ENCODE measurements at places on chromosomes 1 and 21.

- no peak for DNase-seq
Observed at GRCh38 chr1:182113879-182114626, 52.5 kb upstream of the ZNF648 start.

- no peak for DNase-seq
Observed at GRCh38 chr1:225654688-225655508, 2.0 kb upstream of the ENAH start.

- DNase-seq = no peak
Observed at GRCh38 chr1:224545571-224545970, 70.5 kb upstream of the CNIH3 start.

- DNase-seq = no peak
Observed at GRCh38 chr1:64095832-64096231, 107.6 kb upstream of the UBE2U start.

- peak; percentile 44 for DNase-seq
Observed at GRCh38 chr1:12438349-12438924, 179.6 kb downstream of the DHRS3 start.

- no peak for DNase-seq
Observed at GRCh38 chr21:34536311-34536710, 24.3 kb upstream of the KCNE1 start.

DNA sequence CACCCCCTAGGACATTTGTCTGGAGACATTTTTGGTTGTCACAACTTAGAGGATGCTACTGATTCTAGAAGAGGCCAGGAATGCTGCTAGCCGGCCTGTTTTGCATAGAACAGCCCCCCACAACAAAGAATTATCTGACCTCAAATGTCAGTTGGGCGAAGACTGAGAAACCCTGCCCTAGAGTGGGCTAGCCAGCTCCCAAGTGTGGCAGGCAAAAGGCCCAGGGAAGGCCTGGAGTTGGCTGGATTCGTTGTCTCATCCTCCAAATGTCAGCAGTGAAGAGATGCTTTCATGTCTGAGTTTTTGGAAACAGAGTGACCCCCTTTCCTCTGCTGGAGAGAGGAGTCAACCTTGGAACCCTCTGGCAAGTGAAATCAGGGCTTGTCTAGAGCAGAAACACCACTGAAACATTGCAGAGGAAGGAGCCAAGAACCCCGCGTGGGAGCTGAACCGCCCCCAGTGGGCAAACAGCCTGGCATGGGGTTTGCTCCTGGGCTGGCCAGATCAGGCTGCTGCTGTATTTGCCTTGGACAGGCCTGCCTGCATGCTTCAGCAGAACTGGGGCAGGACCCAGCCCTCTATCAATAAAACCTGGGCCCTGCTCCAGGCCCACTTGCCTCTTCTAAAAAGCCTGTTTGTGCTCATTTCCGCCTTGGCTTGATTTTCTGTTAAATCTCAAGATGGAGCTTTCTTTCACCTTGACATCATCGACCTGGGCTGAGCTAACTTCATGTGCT, 32.9 kb downstream of the RASSF5 start:
- no peak for DNase-seq

DNA sequence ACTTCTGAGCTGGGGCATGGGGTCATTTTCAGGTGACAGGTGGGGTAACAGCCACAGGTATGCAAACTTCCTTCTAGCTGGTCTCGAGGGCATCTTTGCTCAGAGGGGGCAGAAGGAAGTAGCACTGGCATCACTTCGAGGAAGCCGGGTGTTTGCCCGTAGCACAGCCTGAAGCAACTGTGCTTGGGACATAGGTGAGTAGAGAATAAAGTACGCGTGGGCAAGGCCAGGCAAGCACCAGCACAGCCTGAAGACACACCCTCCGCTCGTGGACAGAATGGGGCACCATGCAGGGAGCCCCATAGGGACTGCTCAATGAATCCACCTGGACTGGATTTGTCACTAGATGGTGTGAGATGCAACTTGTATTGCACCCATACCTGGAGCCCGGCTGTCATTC, 167.1 kb downstream of the KCNJ6 start:
- DNase-seq = no peak

- DNase-seq = no peak
Observed at GRCh38 chr1:175219774-175220173, 27.2 kb upstream of the KIAA0040 start.

DNA sequence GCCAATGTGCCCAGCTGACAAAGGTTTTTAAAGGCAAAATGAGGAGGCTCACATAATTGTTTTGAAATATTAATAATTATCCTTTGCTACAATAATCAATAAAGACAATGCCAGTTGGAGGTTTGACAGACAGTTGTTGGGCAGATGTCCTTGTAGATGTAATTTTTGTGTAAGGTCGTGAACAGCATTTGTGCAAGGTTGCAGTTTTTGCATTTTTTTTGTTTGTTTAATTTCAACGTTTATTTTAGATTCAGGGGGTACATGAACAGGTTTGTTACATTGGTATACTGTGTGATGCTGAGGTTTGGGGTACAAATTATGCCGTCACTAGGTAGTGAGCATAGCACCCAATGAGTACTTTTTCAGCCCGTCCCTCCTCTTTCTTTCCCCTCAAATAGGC, 9.3 kb downstream of the MPZ start:
- no peak for DNase-seq

DNA sequence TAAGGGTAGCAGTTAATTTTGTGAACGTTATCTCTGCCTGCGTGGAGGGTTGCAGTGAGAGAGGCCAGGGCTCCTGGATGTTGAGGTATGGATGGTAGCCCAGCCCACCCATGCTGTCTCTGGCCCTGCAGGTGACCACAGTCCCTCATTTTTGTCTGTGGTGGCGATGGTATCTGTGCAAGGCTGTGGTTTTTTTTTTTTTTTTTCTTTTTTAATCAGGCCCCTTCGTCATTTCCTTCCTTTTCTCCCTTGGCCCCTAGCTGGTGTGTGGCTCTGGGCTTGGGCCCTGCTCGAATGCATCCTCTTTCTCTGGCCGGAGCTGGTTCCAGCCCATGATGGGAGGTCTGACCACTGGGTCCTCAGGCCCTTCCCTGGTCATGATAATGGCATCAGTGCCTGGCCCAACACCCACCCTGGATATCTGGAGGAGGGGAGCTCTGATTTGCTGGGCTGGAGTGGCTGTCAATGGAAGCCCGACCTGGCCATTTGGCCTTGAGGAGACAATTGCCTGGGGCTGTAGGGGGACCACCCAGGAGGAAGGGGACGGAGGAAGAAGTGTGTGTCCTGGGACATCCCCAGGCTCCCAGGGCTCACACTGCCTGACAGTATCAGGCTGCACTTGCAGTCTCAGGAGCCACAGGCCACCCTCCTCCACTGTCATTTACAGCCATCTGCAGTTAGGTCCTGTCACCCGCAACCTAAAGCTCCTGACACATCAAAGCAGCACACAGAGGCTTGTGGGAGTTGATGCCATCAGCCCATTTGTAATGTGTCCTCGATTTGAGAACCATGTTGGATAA, 8.1 kb upstream of the RNF187 start:
- no peak for DNase-seq

DNA sequence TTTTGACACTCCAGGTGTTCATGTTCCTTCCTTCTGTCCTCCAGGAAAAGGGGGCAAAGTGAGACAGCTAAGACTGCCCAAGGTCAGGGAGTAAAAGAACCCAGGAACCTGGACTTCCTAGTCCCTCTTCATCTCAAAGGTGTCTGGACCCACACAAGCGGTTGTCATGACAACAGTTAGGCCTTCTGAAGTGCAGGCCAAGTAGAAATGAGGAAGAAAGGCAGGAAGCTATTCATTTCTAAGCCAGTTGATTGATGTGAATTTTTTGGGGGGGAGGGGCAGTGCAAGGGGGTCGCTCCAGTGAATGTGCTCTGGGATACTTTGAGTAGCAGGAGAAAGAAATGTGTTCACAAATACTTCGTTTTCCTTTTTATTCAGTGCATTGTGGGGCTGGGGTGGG, 114.3 kb downstream of the NAV1 start:
- DNase-seq = no peak

DNA sequence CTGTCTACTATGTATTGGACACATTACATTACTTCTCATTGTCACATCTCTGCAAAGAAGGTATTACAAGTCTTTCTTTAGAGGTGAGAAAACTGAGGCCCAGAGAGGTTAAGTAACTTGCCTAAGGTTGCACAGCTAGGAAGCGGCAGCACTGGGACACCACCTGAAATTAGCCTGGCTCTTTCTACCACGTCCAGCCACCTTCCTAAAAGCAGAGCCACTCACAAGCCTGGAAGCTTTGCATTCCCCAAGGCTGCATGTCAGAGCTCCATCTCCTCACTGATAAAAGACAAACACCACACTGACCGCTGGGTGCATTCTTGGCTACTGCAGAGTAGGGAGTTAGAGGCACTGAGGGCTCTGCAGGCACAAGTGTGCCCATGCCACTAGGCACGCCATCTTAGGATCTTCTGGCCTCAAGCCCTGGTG, 2.4 kb downstream of the CD247 start:
- DNase-seq = no peak

DNA sequence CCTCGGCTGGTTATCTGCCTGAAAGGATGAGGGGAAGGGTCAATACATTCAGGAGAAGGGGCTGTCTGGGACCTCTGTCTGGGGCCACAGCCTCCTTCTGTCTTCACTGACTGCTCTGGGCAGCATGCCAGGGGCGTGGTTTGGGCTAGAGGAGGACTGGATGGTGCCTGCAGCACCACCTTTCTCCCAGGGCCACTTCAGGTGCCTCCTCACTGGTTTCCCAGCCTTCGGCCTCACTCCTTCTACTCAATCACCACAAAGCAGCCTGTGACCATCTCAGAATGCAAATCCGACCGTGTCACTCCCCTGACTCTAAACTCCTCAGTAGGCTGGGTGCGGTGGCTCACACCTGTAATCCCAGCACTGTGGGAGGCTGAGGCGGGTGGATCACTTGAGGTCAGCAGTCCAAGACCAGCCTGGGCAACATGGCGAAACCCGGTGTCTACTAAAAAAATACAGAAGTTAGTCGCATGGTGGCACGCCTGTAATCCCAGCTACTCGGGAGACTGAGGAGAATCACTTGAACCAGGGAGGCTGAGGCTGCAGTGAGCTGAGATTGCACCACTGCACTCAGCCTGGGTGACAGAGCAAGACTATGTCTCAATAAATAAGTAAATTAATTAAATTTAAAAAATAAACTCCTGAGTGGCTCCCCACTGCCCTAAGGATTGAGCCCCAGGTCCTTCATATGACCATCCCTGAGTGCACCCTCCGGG, 50.1 kb upstream of the ECE1 start:
- DNase-seq = no peak

DNA sequence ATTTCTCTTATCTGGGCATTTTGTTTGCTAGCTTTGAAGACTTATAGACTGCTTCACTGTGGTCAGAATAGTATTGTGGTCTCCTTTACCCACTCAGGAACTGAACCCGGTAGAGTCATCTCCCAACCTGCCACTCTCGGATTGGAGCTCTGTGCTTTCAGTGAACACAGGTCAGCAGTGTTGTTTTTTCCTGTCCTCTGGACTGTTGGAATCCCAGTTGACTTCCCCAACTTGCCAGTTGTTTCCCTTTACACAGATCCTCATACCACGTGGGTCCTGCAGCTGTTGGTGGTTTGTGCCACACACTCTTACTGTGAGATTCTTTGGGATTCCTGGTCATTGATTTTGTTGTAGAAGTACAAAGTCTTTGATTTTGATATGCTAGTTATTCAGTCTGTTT, 214.1 kb downstream of the DYRK1A start:
- DNase-seq = no peak

GRCh38 chr21:25964015-25964414, 206.6 kb downstream of the APP start:
- no peak for DNase-seq

DNA sequence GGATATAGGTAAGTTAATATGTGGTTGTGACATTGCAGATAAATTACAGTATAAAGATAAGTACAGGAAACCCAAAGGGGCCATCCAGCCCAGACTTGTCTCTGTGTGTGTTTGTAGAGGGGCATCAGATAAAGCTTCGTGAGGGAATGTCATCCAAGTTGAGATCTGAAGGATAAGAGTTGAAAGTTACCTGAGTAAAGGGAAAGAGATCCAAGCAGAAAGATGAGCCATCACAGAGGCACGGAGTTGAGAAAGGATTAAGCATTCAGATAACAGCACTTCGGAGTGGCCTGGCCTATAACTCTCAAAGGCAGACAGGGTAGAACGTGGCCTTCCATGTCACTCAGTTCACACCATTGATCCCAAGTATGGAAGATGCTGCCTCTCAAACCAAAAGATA, 749.1 kb downstream of the ADGRL2 start:
- no peak for DNase-seq

GRCh38 chr1:94265011-94265422, 27.6 kb upstream of the ARHGAP29 start:
- DNase-seq = no peak

DNA sequence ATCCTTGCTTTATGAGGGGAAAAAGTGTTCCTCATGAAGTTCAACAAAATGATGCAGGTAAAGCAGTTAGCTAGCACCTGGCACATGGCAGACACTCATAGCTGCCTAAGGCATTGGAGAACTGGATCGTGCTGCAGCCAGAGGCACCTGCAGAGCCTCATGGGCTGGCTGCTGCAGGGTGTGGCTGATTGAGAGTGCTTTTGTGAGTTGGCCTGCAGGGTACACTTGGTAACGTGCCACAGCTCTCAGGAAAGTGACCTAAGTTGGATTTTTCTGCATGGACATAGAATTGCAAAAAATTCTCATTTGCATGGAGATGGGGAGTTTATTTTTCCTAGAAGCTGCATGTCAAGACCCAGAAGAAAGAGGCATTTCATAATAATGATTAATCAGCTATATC, 31.6 kb upstream of the IL20 start:
- DNase-seq = no peak

GRCh38 chr1:16139473-16139962, 16.4 kb downstream of the EPHA2 start:
- DNase-seq = no peak

- DNase-seq = no peak
Observed at GRCh38 chr1:225179686-225180085, 248.2 kb downstream of the LBR start.

DNA sequence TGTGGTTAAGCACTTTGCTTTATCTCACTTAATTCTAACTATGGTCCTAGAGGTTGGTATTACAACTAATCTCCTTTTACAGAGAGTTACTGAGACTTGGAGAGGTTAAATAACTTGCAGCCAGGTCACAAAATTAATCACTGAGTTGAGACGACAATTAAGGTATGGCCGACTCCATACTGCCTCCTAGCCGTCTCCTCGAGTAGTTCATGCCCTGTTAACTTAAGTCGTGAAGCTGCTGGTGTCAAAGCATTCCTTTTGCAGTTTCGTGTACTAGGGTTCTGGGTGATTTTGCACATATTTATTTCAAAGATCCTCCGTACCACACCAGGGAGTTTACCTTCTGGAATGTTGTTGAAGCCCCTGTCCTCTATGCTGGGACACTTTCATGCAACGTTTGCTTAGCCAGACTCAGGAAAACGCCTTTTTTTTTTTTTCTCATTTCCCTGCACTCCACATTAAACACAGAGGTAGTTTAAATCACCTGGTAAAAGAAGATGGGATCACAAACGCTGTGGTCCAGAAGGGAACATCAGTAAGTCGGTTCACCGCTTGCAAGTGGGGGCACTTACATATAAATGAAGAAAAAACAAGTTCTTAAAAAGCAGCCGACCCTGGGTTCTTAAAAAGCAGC, 570 bp upstream of the NEK7 start:
- DNase-seq = peak; percentile 71

Data from stimulated activated CD4-positive, alpha-beta T cell treated with anti-CD3 and anti-CD28 coated beads, Interleukin-1b, Interleukin-23, amount 100 ng/mL, for 48 hours (primary cell).